Progenitor cell of endocrine pancreas (in vitro differentiated cells): ENCODE measurements at places on chromosomes 2 and 18.

DNA sequence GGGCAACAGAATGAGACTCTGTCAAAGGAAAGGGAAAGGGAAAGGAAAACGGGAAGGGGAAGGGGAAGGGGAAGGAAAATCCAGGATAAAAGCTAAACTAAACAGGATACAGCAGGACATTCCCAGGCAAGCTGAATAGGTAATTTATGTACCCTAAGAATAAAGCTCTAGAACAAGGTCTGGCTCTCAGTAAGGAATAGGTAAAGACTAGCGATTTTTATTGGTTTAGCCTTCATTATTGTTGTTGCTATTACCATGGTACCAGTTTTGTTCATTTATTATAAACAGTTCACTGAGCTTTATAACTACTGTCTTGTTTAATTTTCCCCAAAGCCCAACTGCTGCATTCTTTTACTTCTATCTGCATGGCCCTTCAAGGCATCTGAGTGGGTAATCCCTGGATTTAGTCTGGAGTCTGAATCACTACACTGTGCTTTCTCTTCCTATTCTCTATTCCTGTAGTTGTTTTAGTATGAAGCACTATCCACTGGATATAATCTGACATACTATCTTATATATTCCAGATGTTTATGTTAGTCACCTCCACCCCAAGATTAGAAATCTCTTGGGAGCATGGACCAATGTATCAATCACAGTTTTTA, 127.1 kb upstream of the TANK start:
- DNase-seq = no peak

- no peak for DNase-seq
Measured at GRCh38 chr18:79949697-79950487, 1.6 kb downstream of the SLC66A2 start.

GRCh38 chr18:2606335-2606734, 35.0 kb downstream of the NDC80 start:
- DNase-seq = no peak

DNA sequence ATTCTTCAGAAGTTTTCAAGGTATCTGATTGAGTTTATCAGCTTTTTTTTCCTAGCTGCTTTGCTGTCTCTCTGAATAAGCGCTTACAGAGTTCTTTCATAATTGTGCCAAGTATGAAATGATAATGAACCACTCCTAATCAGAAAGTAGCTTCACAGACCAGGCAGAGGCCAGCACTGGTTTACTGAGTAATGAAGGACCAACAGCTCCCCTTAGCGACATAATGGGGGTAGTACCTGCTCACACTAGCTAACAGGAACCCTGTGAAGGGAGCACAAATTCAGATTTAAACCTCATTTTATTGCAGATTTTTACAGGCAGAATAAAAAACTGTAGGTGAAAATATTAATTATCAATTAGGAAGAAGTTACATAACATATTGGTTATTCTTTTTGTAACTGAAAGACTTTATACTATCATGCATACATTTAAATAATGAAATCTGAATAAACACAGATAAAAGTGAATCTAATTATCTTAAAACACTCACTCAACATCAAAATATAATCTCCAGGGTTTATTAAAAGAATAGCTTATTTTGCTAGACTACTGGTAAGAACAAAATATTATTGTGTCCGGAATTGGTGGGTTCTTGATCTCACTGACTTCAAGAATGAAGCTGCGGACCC, 53.7 kb upstream of the LRRC30 start:
- peak; percentile 32 for DNase-seq

DNA sequence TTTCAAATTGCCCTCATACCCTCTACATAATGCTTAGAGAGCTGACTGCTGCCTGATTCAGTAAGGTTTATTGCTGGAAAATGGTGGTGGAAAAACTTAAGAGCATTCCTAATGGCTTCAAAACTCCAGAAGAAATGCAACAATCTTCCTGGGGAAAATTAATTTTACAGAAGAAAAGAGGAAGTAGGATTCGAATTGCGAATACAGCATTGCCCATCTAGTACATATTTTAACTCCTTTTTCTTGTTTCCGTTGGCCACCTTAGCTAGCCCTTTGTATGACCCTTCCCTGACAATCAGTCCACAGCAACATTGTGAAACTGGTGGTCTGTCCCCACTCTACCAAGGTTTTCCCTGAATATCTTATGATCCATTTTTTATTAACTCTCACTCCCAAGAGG, 224.7 kb downstream of the MTX2 start:
- no peak for DNase-seq

DNA sequence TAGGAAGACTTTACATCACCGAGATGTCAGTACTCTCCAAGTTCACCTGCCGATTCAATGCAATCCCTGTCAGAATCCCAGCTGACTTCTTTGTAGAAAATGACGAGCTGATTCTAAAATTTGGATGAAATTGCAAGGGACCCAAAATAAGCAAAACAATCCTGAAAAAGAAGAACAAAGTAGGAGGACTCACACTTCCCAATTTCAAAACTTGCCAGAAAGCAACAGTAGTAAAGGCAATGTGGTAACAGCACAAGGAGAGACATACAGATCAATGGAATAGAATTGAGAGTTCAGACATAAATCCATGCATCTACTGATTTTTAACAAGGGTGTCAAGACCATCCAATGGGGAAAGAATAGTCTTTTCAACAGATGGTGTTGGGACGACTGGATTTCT, 52.2 kb downstream of the SMAD7 start:
- no peak for DNase-seq

DNA sequence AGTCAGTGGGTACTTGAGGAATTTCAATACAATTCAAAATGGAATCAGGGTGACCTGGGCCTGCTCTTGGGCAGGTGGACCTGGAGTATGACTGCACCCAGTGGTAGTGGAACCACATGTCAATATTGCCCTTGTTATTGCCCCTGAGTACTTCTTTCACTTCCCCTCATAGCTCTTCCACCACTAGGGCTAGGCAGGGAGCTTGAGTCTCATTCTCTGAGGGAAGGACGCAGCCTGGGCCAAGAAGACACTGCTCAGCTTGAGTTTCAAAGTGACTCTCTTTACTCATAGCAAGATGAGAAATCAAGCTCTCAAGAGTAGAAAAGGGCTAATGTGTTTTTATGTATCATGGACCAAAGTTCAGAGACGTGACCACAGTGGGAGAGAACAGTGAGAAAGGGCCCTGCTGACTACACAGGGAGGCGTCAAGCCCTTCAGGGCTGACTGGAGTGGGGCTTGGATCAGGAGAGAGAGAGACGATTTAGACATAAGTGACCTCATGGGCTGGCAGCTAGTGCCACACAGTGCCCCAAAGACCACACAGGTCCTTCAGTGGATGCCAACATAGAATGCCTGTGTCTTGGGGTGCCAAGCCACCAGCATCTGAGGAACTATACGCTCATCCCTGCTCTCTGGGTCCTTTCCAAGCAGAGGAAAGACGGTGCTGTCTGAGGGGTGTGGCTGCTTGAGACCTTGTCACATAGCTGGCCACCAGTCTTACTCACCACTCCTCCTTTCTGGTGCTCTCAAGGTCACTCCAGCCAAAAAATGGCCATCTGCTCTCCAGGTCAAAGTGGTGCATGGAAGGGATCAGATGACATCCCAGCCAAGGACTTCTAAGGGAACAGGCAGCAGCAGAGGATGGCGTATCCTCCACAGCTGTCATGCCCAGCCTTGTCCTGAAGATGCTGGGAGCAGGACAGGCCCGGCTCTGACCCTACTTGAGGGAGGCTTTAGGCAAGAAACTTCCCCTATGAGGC, 13.0 kb downstream of the PTMA start:
- DNase-seq = no peak

DNA sequence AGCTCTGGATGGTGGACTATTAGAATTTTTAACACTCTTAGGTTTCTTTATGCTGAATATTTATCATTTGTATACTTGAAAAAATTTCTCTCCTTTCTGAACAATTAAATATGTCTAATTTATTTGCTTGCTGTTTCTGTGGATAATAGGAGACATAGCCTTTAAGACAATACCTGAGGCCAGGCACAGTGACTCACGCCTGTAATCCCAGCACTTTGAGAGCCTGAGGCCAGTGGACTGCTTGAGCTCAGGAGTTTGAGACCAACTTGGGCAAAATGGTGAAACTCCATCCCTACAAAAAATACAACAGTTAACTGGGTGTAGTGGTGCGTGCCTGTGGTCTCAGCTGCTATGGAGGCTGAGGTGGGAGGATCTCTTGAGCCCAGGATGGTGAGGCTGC, 54.7 kb downstream of the FAM117B start:
- no peak for DNase-seq

- no peak for DNase-seq
Measured at GRCh38 chr18:55763805-55764204, 175.8 kb upstream of the TCF4 start.

DNA sequence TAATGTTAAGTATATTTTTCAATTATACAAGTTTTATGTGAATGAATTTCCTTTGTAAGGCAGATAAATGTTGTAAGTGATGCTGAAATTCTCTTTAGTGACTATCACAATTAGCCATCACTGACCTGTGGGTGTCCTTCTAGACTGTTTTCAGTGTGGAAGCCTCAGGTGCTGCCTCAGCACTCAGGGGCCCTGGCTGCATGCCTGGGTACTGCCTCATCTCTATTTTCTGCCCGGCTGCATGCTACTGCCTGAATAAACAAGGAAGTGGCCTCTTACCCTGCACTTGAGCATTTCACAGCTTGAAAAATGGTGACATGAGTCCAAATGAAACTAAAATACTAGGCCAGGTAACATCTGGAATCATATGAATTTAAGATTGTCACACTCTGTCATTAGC, 787.6 kb upstream of the SALL3 start:
- no peak for DNase-seq

DNA sequence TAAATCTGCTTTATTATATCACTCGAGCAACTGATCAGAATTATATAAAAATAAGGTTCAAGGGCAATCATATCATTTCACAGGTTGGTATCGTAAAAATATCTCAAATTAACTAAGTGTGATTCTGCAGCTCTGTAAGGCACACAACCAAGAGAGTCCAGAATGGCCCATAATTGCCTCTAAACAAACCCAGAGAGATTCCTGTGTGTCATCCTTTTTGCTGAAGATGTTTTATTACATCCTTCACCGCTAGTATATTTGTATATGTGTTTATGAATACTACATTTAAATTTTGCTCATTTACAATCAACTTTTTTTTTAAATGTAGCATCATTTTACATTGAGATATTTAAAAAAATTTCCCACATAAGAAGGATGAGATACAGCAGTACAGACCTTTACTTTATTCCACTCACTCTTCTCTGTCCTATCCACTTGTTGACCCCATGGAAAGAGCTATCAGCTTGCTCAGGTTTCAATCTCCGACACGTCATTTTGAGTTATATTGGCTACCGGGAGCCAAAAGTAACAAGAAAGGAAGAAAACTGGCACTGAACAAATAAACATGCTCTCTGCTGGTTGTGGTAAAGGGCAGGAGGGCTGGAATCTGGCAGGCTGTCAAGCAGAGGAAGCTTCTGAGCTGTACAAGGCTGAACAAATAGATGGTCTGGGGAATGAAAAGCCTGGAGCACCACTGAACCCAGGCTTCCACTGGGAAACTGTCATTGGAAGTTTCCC, 23.1 kb downstream of the PLA2R1 start:
- DNase-seq = no peak

DNA sequence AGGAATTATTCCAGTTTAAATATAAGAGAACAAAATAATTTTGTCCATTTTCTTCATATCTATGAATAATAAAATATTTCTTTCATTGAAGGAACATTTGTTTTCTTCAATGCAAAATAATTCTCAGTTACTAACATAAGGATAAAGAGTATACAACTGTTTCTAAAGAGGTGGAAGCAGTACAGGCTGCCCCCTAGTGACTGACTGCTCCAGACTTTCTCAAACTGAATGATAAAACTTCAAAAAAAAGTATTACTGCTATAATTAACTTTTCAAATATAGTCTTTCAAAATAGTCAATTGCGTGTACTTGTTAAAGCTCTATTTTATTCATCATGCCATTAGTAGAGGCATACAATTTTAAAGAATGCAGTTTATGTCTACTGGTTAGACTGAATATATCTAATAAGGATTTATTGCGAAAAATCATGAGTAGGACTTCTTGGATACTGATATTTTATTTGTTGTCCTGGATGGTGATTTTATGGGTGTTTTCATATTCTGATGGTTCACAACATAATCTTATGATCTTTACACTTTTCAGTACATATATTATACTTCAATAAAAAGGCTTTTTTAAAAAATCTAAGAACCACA, 100.1 kb downstream of the WDPCP start:
- no peak for DNase-seq

DNA sequence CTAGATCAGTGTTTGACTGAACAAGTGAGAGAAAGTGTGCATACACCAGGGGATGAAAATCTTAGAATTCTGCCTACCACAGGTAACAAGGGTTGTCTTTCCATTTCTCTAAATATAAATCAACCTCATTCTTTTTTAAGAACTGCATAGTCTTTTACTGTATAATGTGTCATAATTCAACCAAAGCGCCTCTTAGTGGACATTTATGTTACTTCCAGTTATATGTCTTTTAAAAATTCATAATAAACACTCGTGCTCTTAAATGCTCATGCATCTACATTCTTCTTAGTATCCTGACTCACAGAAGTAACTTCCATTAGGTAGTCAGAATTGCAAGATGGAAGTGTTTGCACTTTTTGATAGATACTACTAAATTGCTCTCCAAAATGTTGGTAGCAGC, 76.2 kb downstream of the CHRNA1 start:
- DNase-seq = no peak

GRCh38 chr2:232861353-232861752, 8.7 kb upstream of the SNORC start:
- no peak for DNase-seq

DNA sequence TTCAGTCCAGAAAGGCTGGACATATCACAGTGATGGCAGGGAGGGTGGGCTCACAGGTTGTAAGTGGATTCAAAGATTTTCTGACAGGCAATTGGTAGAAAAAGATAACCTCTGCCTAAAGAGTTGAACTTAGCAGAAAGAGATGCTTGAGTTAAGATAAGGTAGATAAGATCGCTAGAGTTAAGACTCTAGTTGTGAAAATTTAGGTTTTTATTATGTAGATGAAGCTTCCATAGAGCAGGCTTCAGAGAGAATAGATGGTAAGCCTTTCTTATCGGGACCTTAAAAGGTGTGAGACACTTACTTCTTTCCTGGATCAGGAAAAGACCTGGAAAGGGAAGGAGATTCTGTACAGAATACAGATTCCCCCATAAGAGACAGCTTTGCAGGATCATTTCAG, 134.4 kb downstream of the GULP1 start:
- no peak for DNase-seq

GRCh38 chr18:52391810-52392559, 52.0 kb downstream of the DCC start:
- DNase-seq = no peak

GRCh38 chr2:62817995-62818713, 112.6 kb downstream of the EHBP1 start:
- DNase-seq = no peak

GRCh38 chr2:172817411-172817810, 81.8 kb downstream of the RAPGEF4 start:
- DNase-seq = no peak
